ENCODE measurements at places on chromosomes 11 and 22.

GRCh38 chr22:44709881-44710392 is 7.9 kb downstream of the PRR5 start:
- peak; percentile 37 for DNase-seq

DNA sequence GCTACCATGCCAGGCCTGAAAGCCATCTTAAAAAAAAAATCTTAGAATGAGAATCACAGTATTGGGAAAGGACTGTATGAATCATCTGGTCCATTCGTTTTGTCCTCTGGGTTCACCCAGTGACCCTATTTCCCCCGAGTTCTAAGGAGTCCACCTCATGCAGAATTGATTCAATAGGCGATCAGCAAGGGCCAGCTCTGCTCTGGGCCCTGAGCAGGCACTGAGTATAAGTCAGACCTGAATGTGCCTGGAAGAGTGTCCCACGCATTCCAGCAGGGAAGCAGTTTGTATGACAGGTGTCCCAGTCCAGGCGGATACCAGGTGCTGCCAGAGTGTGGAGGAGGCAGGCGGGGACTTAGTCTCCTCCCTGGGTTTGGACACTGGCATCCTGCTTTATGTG is 883 bp upstream of the HMOX1 start:
- DNase-seq = no peak

GRCh38 chr11:66683877-66684276 is 6.2 kb upstream of the RBM4B start:
- DNase-seq = no peak

- DNase-seq = no peak
Measured at GRCh38 chr11:69145050-69145380, 10.7 kb upstream of the SMIM38 start.
